RPMI8226 (cell line): ENCODE measurements at places on chromosomes 12 and 14.

GRCh38 chr12:39989501-39989900 is 116.4 kb downstream of the SLC2A13 start:
- no peak for DNase-seq

- no peak for DNase-seq
Observed at GRCh38 chr14:96638041-96638855, 136.1 kb downstream of the PAPOLA start.

GRCh38 chr12:14157088-14157747 is 175.8 kb upstream of the GRIN2B start:
- DNase-seq: peak; percentile 8

- DNase-seq: no peak
Observed at GRCh38 chr12:99455350-99456035, 192.1 kb upstream of the GARIN6 start.

DNA sequence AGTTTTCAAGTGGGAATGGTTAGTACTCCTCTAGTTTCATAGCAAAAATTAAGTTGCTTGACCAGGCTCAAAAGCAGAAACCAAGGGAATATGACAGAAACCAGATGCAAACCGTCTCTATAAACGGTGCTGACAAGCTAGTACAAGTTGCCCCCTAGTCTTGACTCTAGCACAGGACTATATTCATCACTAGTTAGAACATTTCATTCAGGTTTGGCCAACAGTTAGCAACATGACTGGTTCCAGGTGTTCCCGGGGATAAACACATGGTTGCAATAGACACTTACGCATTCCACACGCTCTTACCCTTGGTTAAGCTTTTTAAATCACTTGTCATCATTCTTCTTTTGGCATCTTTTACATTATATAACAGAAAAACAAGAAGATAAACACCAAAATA is 103.6 kb downstream of the SCFD1 start:
- no peak for DNase-seq

GRCh38 chr14:71737760-71738159 is 194.5 kb upstream of the RGS6 start:
- no peak for DNase-seq

- no peak for DNase-seq
Observed at GRCh38 chr14:59827401-59827800, 43.2 kb downstream of the RTN1 start.

DNA sequence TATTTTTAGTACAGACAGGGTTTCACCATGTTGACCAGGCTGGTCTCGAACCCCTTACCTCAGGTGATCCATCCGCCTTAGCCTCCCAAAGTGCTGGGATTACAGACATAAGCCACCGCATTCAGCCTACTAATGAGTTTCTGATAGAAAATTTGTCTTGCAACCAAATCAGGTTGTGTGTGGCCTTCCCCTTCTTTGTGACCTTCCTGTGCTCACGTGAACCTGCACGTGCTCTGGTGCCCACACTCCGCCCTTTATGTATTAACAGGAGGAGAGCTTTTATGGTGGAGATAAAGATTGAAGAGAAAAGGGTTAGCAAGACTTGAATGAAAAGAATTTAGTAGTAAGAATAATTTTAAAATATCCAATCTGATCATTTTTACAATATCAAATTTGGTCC is 343.5 kb upstream of the TMEM132C start:
- DNase-seq: no peak

DNA sequence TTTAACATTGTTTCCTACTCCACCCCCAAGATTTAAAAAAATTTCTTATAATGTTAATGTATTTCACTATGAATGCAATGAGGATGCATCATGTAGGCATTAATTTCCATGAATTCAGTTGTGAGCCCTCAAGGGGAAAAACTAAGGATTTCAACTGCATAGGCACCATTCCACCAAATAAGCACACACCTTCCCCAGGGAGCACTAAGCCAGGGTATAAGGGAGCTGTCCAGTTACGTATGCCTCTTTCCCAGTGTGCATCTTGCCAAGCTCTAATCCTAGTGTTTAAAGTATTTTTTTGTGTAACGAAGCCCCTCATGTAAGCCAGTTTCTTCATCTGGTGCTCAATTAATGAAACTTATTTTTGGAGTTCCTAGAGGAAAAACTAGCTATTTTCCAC is 6.6 kb downstream of the FERMT2 start:
- no peak for DNase-seq

GRCh38 chr12:13288937-13289652 is 92.6 kb downstream of the EMP1 start:
- no peak for DNase-seq

- no peak for DNase-seq
Observed at GRCh38 chr12:116698116-116698515, 39.8 kb downstream of the SPRING1 start.

- no peak for DNase-seq
Observed at GRCh38 chr12:124398578-124399227, 103.8 kb downstream of the RFLNA start.

DNA sequence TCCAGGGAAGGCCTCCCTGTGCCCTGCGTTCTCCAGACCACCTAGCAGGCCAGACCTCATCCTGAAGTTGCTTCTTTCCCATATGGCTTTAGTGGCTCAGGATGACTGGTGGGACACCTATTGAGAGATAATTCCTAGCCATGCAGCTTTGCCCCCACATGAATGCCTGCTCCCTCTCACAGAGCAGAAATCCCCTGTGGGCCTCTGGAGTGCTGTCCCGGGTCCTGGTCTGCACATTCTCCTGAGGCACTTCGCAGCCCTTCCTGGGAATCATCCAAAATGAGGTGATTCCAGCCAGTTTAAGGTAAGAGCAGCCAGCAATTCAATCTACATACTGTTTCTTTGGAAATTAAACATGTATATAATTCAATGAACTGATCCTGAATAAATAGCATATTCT is 135.9 kb downstream of the GPR65 start:
- no peak for DNase-seq

DNA sequence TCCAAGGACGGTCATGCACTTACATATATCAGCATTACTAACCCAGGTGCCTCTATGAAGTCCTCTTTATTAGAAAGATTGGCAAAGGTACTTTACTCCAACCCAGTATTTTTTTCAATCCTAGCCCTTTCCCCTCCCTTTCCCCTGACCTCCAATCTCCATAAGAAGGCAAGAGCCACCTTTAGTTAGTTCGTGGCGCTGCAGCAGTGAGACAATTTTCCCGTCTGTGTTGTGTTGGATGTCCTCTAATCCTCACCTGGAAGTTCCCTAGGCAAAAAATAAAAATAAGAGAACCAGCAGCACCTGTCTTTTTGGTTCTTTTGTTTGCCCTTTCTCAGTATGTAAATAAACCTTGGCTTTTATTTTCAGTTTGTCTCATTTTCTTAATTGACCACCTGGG is 439.6 kb upstream of the LRFN5 start:
- DNase-seq: no peak

- DNase-seq: no peak
Observed at GRCh38 chr12:82708061-82708879, 21.6 kb downstream of the TMTC2 start.

- DNase-seq: no peak
Observed at GRCh38 chr12:116184763-116185162, 92.7 kb downstream of the MED13L start.

GRCh38 chr14:74754157-74754556 is 9.0 kb upstream of the YLPM1 start:
- no peak for DNase-seq

DNA sequence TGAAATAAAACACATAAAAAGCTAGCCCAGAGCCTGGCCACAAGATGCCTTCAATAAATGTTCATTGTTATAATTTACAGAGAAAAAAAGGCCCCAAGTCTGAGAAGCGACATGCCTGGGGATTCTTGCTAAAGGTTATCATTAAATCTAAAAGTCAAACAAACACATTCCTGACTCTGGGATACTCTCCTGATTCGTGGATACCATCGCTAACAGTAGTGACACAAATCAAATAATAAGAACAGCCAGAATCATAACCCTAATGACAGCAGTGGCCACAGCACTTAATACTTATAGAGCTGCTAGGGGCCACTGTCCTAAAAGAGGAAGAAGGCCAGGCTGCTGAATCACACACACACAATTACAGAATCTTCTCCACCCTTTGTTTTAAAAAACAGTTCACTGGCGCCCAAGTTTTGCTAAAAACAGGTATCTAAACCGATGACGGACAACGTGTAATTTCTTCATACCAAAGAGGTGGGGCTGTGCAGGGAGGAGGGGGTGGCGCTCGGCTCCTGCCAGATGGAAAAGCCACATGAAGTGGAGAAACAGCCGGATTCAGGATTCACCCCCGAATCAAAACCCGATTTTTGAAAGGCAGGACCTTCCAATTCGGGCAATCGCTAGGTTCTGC is 1.2 kb downstream of the CLIP1 start:
- peak; percentile 65 for DNase-seq
